ENCODE measurements at places on chromosomes 13 and 19. TPM values are rescaled to one million over a fixed set of nuclear protein-coding genes. Genes with fewer than 3 reads are reported as not detected.

- DNase-seq = no peak
- H3K27me3 ChIP-seq = no peaks in the 10 kb centered on the region
- no peak overlapping the region for H3K4me3 ChIP-seq
These were observed 130.0 kb downstream of the CYSLTR2 start for GRCh38 chr13:48783695-48784230.

DNA sequence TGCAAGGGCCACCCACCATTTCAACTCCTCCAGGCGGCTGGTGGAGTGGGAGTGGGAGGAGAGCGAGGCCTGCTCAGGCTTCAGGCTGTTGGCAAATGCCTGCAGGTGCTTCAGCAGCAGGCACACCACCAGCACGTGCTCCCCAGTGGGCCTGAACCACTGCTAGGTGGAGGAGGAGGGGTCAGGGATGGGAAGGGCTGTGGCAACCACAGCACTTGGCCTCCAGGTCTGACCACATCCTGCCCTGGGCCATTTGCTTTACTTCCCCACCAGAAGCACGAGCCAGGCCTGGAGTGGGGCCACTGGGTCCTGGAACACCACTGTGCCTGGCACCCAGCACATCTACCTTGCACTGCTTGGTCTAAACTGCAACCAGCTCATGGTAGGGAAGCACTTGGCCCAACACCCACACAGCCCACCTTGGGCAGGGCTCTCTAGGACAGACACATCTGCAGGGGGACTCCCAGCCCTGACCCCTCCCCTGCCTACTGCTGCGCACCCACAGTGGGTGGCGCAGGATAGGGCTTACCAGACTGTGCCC, 26.2 kb downstream of the TUBA3C start:
- DNase-seq = no peak
- no peak overlapping the region for H3K27ac ChIP-seq
- H3K4me3 ChIP-seq = no peak overlapping the region
- no peaks in the 10 kb centered on the region for H3K36me3 ChIP-seq

The CRLF1 gene
- total RNA-seq = 43.0 TPM

GRCh38 chr19:55068950-55069864, 6.3 kb upstream of the RDH13 start:
- peak overlapping the region; percentile 41 for H3K27ac ChIP-seq
- peaks cover 35% of the 10 kb centered on the region for H3K4me1 ChIP-seq
- no peaks in the 10 kb centered on the region for H3K36me3 ChIP-seq
- DNase-seq = no peak
- H3K27me3 ChIP-seq = no peaks in the 10 kb centered on the region

DNA sequence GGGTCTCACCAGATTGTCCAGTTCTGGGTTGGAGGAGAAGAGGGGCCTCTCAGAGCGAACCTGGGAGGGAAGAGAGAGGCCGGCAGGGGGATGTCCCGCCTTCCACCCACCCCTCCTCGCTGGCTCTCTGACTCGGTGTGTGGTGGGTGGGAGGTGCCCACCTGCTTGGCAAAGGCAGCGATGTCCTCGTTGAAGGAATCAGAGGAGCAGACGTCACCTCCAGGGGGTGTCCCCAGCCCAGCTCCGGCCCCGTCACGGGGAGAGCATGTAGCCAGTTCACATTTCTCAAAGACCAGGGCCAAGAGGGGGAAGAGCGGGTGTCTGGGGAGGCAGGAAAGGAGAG, 2.7 kb downstream of the MEIS3 start:
- H3K4me1 ChIP-seq = peaks cover 13% of the 10 kb centered on the region
- H3K4me3 ChIP-seq = no peak overlapping the region
- H3K36me3 ChIP-seq = no peaks in the 10 kb centered on the region
- H3K27me3 ChIP-seq = peaks cover 13% of the 10 kb centered on the region

DNA sequence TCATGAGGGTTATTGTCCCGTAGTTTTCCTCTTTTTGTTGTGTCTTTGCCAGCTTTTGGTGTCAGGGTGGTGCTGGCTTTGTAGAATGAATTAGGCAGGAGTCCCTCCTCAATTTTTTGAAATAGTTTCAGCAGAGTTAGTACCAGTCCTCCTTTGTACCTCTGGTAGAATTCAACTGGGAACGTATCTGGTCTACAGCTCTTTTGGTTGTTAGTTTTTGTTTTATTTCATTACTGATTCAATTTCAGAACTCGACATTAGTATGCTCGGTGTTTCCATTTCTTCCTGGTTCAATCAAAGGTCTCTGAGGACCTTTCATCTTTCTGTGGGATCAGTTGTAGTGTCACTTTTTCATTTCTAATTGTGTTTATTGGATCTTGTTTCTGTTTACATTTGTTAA, 1237.0 kb upstream of the PCDH9 start:
- no peak for DNase-seq
- H3K4me1 ChIP-seq = no peaks in the 10 kb centered on the region
- H3K27me3 ChIP-seq = no peaks in the 10 kb centered on the region
- H3K36me3 ChIP-seq = no peaks in the 10 kb centered on the region
- no peak overlapping the region for H3K27ac ChIP-seq

GRCh38 chr13:113399755-113400149, 35.8 kb upstream of the GRTP1 start:
- peaks cover 7% of the 10 kb centered on the region for H3K4me1 ChIP-seq
- H3K36me3 ChIP-seq = no peaks in the 10 kb centered on the region
- H3K27me3 ChIP-seq = no peaks in the 10 kb centered on the region
- no peak overlapping the region for H3K4me3 ChIP-seq
- H3K27ac ChIP-seq = no peak overlapping the region
- DNase-seq = no peak

- no peak overlapping the region for H3K4me3 ChIP-seq
- H3K36me3 ChIP-seq = no peaks in the 10 kb centered on the region
- no peak overlapping the region for H3K27ac ChIP-seq
These were observed 14.7 kb downstream of the C13orf46 start for GRCh38 chr13:113959198-113959597.

The CLIP3 gene
- 1.5 TPM for total RNA-seq

GRCh38 chr13:79451500-79451962, 29.4 kb upstream of the NDFIP2 start:
- peaks cover 14% of the 10 kb centered on the region for H3K4me1 ChIP-seq
- H3K27me3 ChIP-seq = no peaks in the 10 kb centered on the region

GRCh38 chr13:44292545-44292944, 81.1 kb upstream of the SERP2 start:
- DNase-seq = no peak
- H3K27me3 ChIP-seq = no peaks in the 10 kb centered on the region
- H3K4me1 ChIP-seq = no peaks in the 10 kb centered on the region
- H3K36me3 ChIP-seq = no peaks in the 10 kb centered on the region
- H3K4me3 ChIP-seq = no peak overlapping the region
- H3K27ac ChIP-seq = no peak overlapping the region

The ZNF57 gene
- 8.3 TPM for total RNA-seq

The SLITRK6 gene
- not detected for total RNA-seq

GRCh38 chr19:53808710-53809125, 15.4 kb downstream of the NLRP12 start:
- H3K36me3 ChIP-seq = no peaks in the 10 kb centered on the region
- H3K4me3 ChIP-seq = no peak overlapping the region
- H3K27ac ChIP-seq = no peak overlapping the region
- DNase-seq = peak; percentile 45

DNA sequence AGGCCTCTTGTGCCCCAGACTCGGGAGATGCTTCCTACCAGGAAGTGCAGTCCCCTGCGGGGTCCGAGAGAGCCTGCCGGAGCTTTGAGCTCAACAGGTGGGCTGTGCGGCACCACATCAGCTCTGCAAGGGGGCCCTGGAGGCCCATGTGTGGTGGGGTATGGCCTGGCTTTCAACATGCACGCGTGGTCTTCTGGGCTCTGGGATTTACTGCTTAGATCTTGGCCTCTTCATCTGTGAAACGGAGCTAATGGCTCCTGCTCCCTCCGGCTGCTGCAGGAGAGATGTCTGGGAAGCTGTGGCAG, 18.0 kb downstream of the NDUFB7 start:
- H3K4me1 ChIP-seq = peaks cover 71% of the 10 kb centered on the region
- peak overlapping the region; percentile 58 for H3K27ac ChIP-seq
- no peak for DNase-seq
- no peaks in the 10 kb centered on the region for H3K27me3 ChIP-seq
- H3K4me3 ChIP-seq = no peak overlapping the region
- H3K36me3 ChIP-seq = no peaks in the 10 kb centered on the region

DNA sequence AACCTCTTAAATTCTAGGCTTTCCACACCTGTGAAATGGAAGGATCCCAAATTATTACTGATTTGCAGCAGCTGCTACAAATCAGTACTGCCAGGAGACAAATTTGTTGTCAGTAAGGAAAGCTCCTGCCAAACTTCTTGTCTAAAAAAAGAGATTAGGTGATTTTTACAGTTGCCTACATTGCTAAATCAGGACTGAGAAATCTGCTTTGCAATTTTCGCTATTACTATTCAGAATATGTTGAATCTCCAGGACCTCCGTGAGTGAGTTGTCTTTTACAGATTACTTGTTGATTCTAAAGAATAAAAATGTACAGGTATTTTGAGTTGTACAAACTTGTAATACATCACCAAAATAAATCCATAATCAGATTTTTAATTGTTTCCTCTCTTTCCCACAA, 1815.9 kb downstream of the PCDH9 start:
- H3K27me3 ChIP-seq = no peaks in the 10 kb centered on the region
- no peak overlapping the region for H3K4me3 ChIP-seq
- no peaks in the 10 kb centered on the region for H3K36me3 ChIP-seq

DNA sequence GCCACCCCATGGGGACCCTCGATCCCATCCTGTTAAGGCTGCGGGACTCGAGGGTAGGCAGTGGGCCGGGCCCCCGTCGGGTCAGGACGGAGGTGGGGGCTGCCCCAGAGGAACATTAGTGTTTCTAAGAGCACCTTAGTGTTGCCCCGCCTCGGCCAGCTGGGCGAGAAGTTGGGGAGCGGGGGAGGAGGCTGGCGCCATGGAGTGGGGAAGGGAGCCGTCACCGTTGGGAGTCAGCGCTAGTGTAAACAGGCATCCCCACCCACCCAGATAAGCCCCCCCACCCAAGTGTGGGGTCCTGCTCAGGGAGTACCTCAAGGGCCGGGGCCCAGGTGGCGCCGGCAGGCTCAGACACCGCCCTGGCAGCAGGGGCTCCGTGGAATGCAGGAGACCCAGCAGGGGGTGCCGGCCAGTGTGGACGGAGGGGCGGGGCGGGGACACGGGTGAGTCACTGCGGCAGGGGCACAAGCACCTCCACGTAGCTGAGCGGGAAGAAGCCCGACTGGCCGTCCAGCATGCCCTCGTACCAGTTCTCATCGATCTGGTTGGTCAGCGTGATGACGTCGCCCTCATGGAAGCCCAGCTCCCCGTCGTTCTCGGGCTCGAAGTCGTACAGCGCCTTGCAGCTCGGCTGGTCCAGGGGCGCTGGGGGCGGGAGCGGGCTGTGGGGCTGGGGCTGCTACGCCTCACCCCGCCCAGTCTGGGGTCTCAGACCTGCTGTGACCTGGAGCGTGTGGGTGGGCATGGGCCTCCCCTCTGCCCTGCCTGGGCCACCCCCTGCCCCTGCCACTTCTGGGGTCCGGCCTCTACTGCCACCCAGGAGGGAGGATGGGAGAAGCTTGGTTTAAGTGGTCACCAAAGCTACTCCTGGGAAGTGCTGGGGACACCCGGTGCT, 18.0 kb downstream of the MPND start:
- H3K27ac ChIP-seq = peak overlapping the region; percentile 47
- DNase-seq = no peak
- H3K4me3 ChIP-seq = no peak overlapping the region
- peaks cover 23% of the 10 kb centered on the region for H3K4me1 ChIP-seq

DNA sequence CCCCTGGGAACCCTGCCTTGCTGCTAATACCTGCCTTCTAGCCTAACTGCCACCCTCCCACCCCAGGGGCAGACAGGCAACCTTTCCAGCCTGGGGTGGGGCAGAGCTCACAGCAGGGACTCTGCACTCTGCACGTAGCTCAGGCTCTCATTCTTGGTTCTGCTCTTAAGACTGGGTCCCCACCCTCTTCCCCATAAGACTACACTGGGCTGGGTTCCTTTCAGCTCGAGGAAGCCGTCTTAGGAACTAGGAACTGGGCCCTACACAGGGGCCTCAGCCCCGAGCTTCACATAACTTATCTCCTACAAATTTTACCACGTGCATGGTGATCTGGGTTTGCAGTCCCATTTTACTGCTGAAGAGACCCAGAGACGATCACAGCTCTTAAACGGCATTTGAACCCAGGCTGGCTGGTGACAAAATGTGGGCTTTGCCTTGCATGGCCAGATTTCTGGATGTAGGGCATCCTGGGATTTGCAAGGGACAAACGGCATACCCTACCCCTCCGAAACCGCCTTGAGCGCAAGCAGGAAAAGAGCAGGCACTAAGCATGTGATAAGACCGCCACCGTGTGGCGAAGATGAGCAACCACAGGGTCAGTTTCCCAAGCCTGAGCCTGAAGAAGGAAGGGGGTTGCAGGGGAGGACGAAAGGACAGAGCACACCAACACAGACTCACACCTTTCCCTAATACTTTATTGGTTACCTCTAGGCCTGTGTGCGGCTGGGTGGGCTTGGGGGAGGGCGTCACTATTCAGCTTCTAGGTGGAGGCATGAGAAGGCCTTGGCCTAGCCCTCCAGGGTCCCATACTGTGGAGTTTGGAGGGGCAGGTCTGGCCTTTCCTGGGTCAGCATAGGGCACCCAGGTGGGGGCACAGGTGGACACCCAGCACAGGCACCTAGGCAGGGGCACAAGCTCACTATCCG, 5.1 kb downstream of the JUNB start:
- H3K4me1 ChIP-seq = peaks cover 29% of the 10 kb centered on the region
- no peak for DNase-seq
- H3K27me3 ChIP-seq = no peaks in the 10 kb centered on the region
- peaks cover 4% of the 10 kb centered on the region for H3K36me3 ChIP-seq
- peak overlapping the region; percentile 70 for H3K27ac ChIP-seq
- H3K4me3 ChIP-seq = peak overlapping the region; percentile 33

- H3K4me3 ChIP-seq = no peak overlapping the region
- no peaks in the 10 kb centered on the region for H3K27me3 ChIP-seq
- peaks cover 6% of the 10 kb centered on the region for H3K4me1 ChIP-seq
These were observed 43.2 kb upstream of the RANBP3 start for GRCh38 chr19:6020972-6021805.

The RXFP2 gene
- not detected for total RNA-seq

The MAMSTR gene
- total RNA-seq = 1.3 TPM

DNA sequence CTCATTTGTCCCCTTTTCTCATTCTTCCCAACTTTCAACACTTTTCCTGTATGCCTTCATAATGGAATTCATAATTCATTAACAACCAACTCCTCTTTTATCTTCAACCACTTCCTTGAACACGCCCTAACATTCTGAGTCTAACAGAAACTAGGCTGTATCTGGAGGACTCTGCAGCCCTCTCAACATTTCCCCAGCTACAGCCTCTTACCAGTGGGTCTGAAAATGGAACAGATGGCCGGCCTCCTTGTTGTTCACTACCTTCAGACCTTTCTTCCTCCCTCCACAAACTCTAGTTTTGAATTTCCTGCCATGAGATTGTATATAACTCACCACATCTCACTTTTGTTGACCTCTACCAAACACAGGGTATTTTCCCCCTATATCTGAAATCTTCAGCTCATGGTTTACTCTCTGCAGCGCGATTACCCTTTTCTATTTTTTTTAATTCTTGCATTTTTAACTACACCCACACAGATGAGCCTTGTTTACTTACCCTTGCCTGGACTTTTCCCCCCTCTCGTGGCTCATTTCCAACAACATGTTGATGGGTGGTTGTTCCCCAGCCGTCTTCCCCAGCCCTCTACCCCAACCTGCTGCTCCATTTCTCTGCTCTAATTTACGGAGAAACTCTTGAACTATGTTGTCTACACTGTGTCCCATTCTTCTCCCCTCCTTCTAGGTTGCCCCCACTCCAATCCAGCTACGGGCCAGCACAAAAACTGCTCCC, 846 bp downstream of the ZNF790 start:
- no peak for DNase-seq
- H3K4me3 ChIP-seq = no peak overlapping the region
- H3K36me3 ChIP-seq = no peaks in the 10 kb centered on the region
- H3K27ac ChIP-seq = no peak overlapping the region
- no peaks in the 10 kb centered on the region for H3K27me3 ChIP-seq

Measured in HCT116 (cell line).